ENCODE measurements at places on chromosomes 3 and 15.

DNA sequence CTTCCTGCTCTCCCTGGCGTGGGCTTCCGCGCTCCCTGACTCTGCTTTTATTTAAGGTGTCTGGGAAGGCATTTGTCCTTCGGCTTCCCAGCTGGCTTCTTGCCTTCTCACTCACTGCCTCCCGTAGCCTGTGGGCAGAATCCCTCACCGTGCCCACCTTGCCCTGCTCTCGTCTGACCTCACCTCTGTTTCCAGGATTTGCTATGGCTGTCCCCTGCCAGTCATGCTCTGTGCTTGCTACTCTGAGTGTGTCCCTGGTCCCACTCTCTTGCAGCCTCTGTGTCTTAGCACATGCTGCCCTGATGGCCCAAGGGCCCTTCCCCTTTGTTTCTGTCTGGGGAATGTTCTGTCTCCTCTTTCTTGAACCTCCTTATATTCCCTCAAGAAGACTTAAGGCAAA, 26.2 kb downstream of the LPP start:
- no peak for DNase-seq

DNA sequence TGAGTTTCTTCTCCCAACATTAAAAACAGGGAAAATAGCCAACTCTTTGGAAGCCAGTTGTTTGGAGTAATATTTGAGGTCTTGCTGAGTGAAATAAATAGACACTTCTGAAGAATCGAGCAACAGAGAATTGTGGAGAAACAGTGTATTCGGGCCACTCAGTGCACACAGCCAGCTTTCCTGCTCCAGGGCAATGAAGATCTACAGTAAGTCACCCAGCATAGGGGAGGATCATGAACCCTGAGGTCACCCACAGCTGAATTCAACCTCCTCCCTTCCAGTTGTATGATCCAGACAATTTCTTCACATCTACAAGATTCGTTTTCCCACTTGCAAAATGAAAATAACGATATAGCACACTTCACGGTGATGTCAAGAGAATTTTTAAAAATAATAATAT, 161.7 kb upstream of the BCL6 start:
- no peak for DNase-seq

- DNase-seq: no peak
Observed at GRCh38 chr15:60297047-60297446, 100.7 kb downstream of the ANXA2 start.

- no peak for DNase-seq
Observed at GRCh38 chr3:138188013-138188730, 1.1 kb downstream of the ARMC8 start.

GRCh38 chr15:73440571-73440970, 2.4 kb upstream of the REC114 start:
- DNase-seq: no peak
